Activated CD4-positive, CD25-positive, alpha-beta regulatory T cell (primary cell): ENCODE measurements at places on chromosomes 4 and X.

- no peak for DNase-seq
Measured at GRCh38 chrX:10854594-10854993, 234.2 kb upstream of the MID1 start.

DNA sequence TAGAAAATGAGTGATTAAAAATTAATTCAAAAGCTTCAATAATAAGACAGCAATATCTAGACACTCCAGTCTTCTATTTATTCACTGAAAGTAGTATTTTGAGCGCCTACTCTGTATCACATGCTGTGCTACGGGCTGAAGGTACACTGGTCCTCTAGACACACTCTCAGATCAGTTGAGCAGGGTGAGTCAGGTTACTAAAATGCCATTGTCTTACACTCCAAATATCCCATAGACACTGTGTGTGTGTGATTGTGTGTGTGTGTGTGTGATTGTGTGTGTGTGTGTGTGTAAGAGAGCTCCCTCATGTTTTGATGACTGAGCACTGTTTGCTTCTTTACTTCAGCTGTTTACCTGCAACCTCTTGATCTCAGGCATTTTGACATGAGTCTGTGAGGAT is 342.8 kb upstream of the BOD1L1 start:
- no peak for DNase-seq

DNA sequence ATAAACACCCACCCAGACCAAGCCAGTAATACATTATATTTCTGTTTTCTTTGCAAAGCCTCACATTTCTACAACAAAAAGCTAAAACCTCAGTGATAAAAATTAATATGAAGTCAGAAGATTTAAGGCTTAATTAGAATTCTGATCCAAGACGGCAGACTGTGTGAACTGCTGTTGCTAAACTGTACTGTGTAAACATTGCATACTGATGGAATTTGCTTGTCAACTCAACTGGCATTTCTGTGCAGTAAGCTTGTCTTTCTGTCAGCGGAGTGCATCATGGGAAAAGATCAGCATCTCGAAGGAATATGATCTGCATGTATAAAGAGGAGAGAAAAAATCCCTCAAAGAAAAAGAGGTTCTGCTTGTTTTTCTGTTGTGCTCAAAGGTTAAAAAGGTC is 69.4 kb upstream of the SPANXB1 start:
- no peak for DNase-seq

GRCh38 chr4:179607003-179607402 is 2164.8 kb upstream of the AGA start:
- no peak for DNase-seq

GRCh38 chrX:148956352-148956751 is 455.9 kb downstream of the AFF2 start:
- DNase-seq, result no peak

DNA sequence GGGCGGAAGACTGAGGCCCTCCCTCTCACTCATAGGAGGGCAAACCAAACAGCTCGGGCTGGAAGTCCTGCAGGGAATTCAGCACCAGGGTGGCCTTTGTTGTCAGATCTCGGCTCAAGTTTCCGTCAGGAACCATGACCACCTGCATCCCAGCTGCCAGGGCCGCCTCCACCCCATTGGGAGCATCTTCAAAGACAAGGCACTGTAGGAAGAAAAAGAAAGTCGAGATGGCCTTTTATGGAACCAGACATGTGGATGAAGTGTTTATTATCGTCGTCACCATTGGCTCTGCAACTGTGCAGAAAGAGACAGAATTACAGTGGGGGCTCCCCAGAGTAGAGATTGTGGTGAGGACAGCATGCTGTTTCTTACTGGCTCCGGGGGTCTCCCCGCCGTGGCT is 97.2 kb upstream of the STS start:
- DNase-seq, result no peak

DNA sequence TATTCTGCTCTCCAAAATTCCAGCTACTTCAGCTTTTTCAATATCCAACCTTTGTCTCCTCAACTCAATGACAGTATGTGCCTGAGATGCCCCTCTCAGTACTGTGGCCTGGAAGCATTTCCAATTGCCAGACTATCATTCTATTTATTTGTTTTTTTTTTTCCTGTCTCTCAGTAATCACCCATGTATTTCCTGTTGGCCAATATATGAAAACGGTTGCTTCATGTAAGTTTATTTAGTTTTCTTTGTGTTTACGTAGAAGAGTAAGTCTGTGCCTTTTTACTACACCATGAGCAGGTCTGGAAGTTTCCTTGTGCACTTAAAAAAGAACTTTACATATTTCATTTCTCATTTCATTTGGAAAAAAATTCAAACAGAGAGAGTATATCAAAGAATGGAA is 537.5 kb upstream of the SPANXN1 start:
- no peak for DNase-seq

GRCh38 chr4:126937846-126938422 is 694.8 kb upstream of the INTU start:
- no peak for DNase-seq

DNA sequence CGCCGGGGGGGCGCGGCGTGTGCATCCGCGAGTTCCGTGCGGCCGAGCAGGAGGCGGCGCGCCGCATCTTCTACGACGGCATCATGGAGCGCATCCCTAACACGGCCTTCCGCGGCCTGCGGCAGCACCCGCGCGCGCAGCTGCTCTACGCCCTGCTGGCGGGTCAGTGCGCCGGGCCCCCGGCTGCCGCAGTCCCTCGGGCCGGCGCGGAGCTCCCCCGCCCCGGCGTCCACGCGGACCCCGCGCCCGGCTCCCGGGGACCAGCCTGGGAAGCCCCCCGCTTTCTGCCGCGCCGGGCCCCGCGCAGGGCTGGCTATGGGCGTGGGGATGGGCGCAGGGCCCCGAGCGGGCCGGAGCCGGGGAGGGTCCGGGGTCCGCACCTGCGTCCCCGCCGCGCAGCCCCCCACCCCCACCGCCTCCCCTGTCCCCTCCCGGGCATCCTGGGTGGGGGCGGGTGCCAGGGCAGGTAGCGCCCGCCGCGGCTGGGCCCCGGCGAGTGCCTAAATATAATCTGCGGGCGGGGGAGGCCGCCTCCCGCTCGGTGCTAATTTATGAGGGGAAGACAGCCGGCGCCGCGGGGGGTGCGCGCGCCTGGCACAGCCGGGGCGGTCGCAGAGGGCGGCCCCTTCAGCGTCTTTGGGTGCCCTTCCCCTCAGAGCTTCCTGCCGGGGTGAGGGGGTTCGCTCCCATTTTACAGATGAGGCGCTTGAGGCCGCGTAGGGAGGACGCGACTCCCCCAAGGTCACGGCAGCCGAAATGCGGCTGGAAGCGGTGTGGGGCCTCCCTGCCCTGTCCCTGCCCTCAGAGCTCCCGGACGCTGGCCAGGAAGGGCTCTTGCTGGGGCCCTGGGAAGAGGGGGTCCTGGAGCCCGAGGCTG is 837 bp downstream of the NAT8L start:
- DNase-seq, result no peak

DNA sequence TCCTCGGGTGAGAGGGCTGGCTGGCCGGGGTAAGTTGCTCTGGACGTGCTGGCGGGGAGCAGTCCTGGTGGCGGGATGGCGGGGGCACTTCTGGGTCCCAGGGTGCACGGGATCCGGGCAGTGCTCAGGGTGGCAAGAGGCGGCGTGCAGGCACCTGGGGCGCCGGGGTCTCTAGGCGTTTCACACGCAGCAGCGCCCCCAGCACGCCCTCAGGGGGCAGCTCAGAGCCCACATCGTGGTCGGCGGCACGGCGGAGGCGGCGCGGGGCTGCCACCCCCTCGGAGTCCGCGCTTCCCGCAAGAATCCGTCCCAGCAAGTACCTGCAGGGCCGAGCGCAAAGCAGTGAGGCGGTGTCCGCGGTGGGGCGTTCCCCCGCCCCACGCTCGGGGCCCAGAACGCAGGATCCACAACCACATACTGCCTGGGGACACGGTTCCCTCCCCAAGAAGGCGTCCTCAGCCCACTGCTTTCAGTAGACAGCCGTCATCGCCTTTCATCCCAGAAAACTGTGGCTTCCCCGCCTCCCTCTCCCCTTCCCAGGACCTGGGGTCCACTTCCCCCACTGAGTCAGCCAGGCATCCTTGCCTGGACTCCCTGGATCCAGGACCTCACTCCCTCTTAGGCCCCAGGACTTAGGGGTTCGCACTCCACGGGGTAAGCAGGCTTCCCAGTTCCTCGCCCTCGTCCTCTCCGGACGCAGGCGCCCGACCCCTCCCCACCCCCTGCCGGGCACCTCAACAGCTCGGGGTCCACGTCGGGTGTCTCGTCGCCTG is 4.1 kb downstream of the PCSK1N start:
- no peak for DNase-seq

DNA sequence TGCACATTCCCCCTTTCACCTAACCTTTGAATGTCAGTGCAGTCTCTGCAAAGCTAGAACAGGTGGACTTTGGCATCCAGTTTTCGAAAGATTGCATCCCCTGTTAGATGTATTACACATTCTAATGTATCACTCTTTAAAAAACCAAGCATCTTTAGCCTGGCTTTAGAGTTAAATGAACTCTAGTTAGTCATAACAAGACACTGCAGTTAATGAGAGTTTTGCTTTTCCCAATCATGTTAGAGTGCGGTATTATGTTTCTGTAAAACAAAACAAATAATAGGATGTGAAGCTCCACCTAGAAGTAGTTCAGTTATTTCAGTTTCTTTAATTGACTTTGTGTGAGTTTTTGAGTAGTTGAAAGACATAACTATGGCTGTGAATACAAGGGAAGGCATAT is 42.2 kb downstream of the PARM1 start:
- DNase-seq, result no peak

DNA sequence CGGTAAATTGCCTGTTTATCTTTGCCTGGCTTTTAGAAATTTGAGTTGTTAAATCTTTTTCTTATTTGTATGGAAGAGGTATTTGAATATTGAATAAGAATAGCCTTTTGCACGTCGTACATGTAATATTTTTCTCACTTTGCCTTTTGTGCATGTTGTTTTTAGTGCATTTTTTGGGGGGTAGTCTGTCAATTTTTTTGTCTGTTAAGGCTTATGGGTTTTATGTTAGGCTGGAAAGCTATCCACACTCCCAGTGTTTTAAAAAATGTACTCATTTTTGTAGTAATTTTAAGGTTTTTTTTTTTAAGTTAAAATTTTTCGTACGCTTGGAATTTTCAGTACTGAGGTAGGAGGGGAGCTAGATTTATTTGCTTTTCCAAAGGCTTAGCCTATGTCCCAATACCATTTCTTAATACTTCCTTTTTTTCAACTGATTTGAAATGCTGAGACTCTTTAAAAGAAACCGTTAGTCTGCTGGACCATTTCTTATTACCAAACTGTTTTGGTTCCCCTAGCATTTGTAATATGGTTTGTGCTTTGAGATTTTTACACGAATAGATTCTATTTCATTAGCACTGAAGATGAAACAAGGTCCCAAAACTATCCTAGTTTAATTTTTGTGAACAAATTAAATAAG is 1.3 kb downstream of the HERC5 start:
- DNase-seq, result no peak

DNA sequence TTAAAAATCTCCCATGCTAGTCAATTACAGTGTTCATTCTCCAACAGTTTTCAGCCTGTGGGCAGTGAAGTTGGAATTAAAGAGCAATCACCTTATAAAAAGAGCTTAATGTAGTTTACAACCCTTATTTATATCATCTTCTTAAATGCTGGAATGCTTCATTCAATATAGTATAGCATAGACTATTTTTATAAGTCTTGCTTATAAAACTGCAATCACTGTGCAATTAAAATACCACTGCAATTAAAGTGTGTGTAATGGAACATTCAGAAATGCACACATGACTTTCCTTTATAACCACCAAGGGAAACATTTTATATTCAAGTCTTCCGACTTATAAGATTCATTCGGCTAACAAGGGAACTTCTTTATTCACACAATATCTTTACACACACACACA is 16.4 kb upstream of the DCAF8L1 start:
- no peak for DNase-seq
